ENCODE measurements at places on chromosomes 12 and 14. TPM values are rescaled to one million over a fixed set of nuclear protein-coding genes. Genes with fewer than 3 reads are reported as not detected.
A peak's percentile ranks its signal among the peaks of the same experiment; 100 is the strongest.

UNC79 gene
- 0.29 TPM for total RNA-seq

MYF5 gene
- not detected for total RNA-seq

VRTN gene
- not detected for total RNA-seq

NKX2-1 gene
- not detected for total RNA-seq

DNA sequence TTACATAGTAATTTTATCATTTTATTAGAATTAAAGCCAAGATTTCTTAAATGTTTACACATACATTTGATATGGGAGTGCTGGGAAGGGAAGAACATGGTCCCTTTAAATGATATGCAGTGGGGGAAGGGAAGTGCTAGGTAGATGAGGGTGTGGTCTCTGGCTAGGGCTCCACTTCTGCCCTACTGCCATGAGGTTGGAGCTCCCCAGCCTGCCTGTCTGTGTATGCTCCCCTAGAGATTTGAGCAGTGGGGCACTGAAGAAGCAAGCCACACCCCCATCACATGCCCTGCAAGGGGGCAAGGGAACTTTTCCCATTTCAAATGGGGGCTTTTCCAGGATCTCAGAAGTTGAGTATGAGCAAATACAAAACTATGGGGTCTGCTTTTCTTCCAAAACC lies 25.5 kb downstream of the CLECL1 start:
- no peak for DNase-seq

DNA sequence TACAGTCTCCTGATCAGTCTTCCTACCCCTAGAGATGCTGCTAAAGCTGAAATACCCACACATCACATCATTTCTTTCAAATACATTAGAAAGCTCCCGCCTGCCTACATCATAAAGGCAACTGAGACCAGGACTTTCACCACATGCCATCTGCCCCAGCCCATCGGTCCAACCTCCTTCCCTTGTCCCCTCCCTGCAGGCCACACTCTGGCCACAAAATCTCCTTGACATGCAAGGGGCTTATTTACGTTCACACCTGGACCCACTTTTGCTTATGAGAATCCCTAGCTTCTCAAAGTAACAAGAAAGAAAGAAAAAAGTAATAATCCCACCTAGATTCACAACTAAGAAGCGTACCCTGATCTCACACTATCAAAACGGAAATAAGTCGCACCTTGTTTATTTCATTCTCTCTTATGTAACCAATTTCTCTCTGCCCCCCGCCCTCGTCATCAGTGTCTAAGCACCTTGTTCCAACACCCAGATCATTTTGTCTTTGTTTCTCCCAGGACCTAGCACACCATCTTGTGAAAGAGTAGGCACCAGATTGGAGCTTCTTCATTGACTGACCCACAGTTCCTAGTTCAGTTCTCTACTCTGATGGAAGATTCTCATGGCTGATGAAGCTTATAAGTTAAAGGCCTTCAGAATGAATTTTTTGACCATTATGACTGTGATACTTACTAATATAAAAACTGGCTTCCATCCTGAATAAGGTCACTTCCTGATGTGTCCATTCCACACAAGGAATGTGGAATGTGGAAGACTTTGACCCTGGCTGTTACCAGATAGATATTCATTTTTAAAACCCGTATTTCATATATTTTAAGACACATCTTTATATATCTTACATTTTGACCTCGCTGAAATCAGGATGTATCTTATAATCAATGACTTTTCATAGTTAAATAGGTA lies 7.7 kb downstream of the WSB2 start:
- no peak for DNase-seq

DNA sequence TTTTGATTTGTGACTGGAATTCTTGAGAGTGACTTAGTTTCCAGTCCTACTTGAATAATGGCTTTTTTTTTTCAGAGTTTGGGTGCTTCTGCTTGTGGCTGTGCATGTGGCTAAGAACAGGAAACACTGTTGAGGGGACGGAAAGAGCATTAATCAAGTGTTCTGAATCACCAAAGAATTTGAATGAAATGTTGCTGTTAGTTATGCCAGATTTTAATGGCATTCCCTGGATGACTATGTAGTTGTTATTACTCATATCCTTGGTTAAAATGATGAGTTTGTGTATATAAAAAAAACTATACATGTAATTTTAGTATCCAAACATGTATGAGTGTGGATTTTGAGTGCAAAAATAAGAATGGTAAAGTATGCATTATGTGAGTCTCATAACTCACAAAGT lies 347.9 kb downstream of the BCAT1 start:
- no peak for DNase-seq

- DNase-seq: no peak
Observed at GRCh38 chr12:19624491-19624890, 185.2 kb downstream of the AEBP2 start.

DNA sequence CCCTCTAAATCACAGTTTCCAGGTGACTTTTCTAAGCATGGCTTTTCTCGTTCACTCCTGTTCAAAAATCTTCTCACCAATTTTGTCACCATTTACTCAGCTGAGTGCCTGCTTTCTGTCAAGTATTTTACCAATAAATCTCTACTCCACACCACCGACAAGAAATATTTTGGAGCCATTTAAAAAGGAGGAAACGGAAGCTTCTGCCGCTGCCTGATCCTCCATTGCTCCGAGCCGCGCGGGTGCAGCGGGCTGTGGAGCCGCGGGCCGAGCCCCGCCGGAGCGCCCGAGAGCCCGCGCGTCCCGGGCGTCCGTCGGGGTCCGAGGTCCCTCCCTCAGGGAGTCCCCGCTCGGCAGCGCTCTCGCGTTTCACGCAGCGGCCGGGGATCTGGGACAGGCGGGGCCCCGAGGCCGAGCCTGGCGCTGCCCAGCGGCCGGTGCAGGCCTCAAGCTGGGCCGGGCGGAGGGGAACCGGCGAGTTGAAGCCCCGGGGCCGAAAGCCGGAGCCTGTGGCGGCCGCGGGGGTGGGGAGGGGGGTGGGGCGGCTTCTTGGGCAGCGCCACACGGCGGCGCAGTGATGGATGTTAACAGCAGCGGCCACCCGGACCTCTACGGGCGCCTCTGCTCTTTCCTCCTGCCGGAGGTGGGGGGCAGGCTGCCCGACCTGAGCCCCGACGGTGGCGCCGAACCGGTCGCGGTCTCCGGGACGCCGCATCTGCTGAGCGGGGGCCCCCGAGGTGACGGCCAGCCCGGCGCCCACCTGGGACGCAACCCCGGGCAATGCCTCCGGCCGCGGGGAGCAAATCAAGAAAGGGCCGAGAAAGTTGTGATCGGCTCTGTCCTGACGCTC lies 1.1 kb upstream of the HEBP1 start:
- no peak for DNase-seq

GRCh38 chr12:31228811-31229792 lies 96.8 kb downstream of the SINHCAF start:
- no peak for DNase-seq

DNA sequence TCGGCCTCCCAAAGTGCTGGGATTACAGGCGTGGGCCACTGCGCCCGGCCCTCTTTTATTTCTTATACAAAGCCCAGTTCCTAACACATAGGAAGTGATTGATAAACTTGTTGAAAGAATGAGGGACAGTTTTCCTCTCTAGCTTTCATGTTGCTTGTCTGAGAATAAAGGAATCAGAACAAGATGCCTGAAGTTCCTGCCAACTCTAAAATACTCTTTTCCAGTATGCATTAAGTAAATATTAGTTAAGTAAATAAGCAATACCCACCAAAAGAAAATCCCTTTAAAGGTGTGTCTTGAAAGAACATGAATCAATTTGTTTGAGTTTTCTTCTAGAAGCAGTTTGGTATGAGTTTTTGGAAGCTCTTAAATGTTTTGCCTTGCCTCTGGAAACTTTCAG lies 24.4 kb upstream of the CD27 start:
- no peak for DNase-seq

GRCh38 chr14:99996951-99997571 lies 68.2 kb upstream of the EVL start:
- DNase-seq: no peak

GRCh38 chr12:95118138-95118787 lies 44.8 kb upstream of the NR2C1 start:
- no peak for DNase-seq

DNA sequence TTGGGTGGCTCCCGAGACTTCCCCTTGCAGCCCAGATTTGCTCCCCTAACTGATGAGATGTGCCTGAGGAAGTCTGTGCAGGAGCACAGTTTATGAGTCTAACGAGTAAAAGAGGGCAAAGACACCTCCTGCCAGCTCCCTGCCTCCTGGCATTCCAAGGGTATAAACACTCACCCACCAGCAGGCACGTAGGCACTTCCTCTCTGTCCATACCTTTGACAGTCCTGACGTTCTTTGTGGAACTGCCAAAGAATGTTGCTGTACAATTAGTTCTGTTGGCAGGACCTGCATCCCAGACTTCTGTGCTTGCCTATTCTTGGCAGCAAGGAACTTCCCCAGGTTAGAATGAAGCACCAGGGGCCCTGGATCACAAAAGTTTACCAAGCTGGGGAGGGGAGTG lies 889.3 kb downstream of the BCL11B start:
- no peak for DNase-seq

- peak; percentile 0 for DNase-seq
Observed at GRCh38 chr14:23641915-23642588, 5.9 kb downstream of the DHRS2 start.

All from breast epithelium (tissue), 4 donors.